ENCODE measurements at places on chromosomes 7 and 10. TPM values are rescaled to one million over a fixed set of nuclear protein-coding genes. Genes with fewer than 3 reads are reported as not detected.

DNA sequence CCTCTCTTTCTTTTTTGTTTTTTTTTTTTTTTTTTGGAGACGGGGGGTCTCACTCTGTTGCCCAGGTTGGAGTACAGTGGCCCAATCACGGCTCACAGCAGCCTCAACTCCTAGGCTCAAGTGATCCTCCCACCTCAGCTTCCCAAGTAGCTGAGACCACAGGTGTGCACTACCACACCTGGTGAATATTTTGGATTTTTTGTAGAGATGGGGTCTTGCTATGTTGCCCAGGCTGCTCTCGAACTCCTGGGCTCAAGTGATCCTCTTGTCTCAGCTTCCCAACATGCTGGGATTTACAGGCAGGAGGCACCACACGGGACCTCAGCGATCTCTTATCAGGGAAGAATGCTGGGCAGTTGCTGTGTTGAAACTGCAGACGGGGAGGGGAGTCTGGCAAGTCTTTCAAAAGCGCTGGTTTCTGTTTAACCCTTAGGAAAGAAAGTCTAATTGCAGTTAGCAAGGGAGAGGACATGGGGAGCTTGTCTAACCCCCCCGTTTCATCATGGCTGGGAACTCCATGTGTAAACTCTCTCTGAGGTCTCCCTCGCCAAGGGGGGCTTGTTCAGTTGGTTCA, 39.6 kb upstream of the LMTK2 start:
- no peaks in the 10 kb centered on the region for H3K4me1 ChIP-seq
- no peaks in the 10 kb centered on the region for H3K36me3 ChIP-seq
- H3K27me3 ChIP-seq, result no peaks in the 10 kb centered on the region
- H3K4me3 ChIP-seq, result no peak overlapping the region
- DNase-seq, result no peak

DNA sequence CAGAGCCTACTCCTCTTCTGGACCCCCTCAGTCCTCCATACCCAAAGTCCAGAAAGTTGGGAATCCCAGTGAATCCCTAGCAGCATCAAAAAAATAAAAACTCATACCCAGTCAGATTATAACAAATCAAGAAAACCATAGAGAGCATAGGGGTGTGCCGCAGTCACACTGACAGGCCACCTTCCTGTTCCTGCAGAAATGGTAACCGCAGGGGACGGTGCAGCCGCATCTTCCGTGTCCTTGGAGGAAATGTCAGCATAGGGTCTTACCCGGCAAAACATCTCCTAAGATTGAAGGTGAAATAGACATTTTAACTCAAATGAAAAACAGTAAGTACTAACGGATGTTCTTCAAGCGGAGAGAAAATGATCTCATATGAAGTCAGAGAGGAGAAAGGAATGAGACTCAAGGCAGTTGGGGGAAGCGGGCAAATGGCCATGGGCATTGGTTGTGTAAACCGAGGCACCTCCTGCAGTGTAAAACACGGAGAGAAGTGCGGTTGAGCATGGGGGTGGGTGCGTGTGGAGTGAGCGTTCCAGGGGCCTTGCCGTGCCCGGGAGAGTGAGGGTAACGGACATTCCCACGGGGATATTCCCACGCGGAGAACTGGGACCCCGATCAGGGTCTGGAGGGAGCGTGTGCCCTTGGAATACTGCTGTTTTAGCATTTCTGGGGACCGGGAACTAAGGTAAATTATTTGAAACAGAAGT, 110.8 kb downstream of the NKX6-2 start:
- H3K27ac ChIP-seq, result no peak overlapping the region
- H3K27me3 ChIP-seq, result no peaks in the 10 kb centered on the region
- DNase-seq, result no peak
- H3K36me3 ChIP-seq, result no peaks in the 10 kb centered on the region

DNA sequence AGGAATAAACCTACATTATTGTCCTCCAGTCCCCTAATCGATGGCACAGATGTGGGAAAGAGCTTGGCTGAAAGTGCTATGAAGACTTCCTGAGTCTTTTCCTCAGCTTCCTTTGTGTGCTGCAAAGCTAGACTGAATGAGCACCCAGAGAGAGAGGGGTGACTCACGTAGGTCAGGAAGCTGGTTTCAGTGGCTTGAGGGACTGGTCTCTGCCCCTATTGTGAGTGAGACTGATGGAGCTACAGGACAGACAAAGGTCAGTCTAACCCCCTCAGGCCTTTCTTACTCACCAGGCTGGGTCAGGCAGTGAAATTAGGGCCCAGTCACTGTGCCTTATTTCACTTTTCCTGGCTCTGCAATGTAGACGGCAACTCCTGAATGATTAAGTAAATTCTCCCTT, 171.1 kb upstream of the GRB10 start:
- DNase-seq, result no peak
- no peak overlapping the region for H3K4me3 ChIP-seq
- H3K27ac ChIP-seq, result no peak overlapping the region

- H3K4me1 ChIP-seq, result peaks cover 7% of the 10 kb centered on the region
- no peak for DNase-seq
- H3K27ac ChIP-seq, result no peak overlapping the region
- H3K36me3 ChIP-seq, result no peaks in the 10 kb centered on the region
- H3K4me3 ChIP-seq, result no peak overlapping the region
Observed at GRCh38 chr7:84191261-84191660, 3.3 kb downstream of the SEMA3A start.

GRCh38 chr10:7571981-7572380, 94.8 kb downstream of the ITIH5 start:
- H3K27me3 ChIP-seq, result no peaks in the 10 kb centered on the region
- no peaks in the 10 kb centered on the region for H3K36me3 ChIP-seq
- no peak overlapping the region for H3K4me3 ChIP-seq
- no peak overlapping the region for H3K27ac ChIP-seq

- peaks cover 3% of the 10 kb centered on the region for H3K27me3 ChIP-seq
- H3K36me3 ChIP-seq, result no peaks in the 10 kb centered on the region
Observed at GRCh38 chr10:132094581-132095234, 29.0 kb downstream of the JAKMIP3 start.

DNA sequence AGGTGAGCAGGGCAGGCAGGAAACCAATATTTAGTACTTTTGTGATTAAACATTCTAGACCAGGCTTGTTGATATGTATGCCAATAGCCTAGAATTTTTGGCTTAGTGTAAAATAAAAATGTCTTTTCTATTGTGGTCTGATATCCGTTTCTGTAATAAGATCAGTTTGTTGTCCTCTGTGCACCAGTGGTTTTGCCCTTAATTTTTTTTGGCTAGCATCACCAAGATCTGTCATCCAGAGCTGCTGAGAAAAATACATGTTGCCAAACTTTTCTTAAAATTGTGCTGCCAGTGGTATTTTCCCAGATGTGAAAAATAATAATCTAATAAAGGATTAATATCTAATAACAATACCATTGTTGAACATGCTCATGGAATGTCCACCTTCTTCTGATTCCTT, 115.6 kb downstream of the TWIST1 start:
- H3K27ac ChIP-seq, result no peak overlapping the region
- H3K36me3 ChIP-seq, result no peaks in the 10 kb centered on the region
- no peak for DNase-seq
- no peak overlapping the region for H3K4me3 ChIP-seq
- no peaks in the 10 kb centered on the region for H3K27me3 ChIP-seq
- no peaks in the 10 kb centered on the region for H3K4me1 ChIP-seq

- no peak overlapping the region for H3K4me3 ChIP-seq
- no peak for DNase-seq
- H3K27ac ChIP-seq, result no peak overlapping the region
- H3K4me1 ChIP-seq, result peaks cover 7% of the 10 kb centered on the region
Observed at GRCh38 chr7:148939128-148939755, 55.2 kb upstream of the EZH2 start.

GRCh38 chr10:29569795-29570194, 65.0 kb downstream of the SVIL start:
- H3K36me3 ChIP-seq, result no peaks in the 10 kb centered on the region
- H3K4me1 ChIP-seq, result no peaks in the 10 kb centered on the region
- no peaks in the 10 kb centered on the region for H3K27me3 ChIP-seq
- H3K27ac ChIP-seq, result no peak overlapping the region
- no peak for DNase-seq

The ADAM12 gene
- 0.58 TPM for total RNA-seq

The GARS1 gene
- 73.8 TPM for total RNA-seq

The JAZF1 gene
- total RNA-seq, result 9.7 TPM

The PCLO gene
- not detected for total RNA-seq

The SMC3 gene
- total RNA-seq, result 29.8 TPM

The AGR2 gene
- not detected for total RNA-seq
